Spleen (tissue), 13 donors: ENCODE measurements at places on chromosomes 13 and 19. TPM values are rescaled to one million over a fixed set of nuclear protein-coding genes. Genes with fewer than 3 reads are reported as not detected.

Gene WIZ
- total RNA-seq, result 25.1 TPM

Gene ERICH4
- not detected for total RNA-seq

Gene PBX4
- total RNA-seq, result 12.5 TPM

Gene ATP12A
- not detected for total RNA-seq

Gene VAV1
- total RNA-seq, result 88.6 TPM

Gene ZNF235
- 11.6 TPM for total RNA-seq

Gene SIGLEC5
- 12.9 TPM for total RNA-seq

Gene HCST
- total RNA-seq, result 65.5 TPM

Gene CCDC194
- total RNA-seq, result 1.6 TPM

Gene HSD11B1L
- total RNA-seq, result 3.1 TPM

Gene KLK10
- not detected for total RNA-seq

- DNase-seq, result no peak
These were observed 169.1 kb downstream of the KCTD12 start for GRCh38 chr13:76717092-76717491.

GRCh38 chr13:108813587-108814170 lies 184.3 kb downstream of the MYO16 start:
- DNase-seq, result no peak

- DNase-seq, result no peak
These were observed 2.1 kb upstream of the EFNB2 start for GRCh38 chr13:106537521-106537920.

GRCh38 chr13:43356567-43356966 lies 333.2 kb downstream of the DNAJC15 start:
- no peak for DNase-seq

GRCh38 chr19:6020972-6021805 lies 43.2 kb upstream of the RANBP3 start:
- DNase-seq, result peak; percentile 25

GRCh38 chr19:57280962-57281400 lies 696 bp downstream of the ZNF460 start:
- no peak for DNase-seq

DNA sequence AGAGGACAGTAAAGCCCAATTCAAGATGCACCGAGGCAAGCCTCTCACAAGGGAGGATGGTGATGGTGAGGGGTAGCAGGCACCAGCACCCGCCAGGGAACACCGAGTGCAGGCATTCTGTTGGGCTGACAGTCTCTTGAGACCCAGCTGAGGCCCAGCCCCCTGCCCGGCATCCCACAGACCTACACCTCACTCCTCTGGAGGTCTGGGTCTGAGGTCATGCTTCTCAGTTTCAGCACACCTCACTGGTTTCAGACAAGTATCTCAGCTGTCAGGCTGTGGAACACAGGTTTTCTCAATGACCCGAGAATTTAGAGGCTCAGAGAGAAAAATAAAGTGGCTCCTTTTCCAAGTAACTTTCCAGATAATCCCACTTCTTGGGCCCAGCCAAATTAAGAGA lies 27.7 kb upstream of the EPHX3 start:
- DNase-seq, result no peak

- DNase-seq, result peak; percentile 76
These were observed 8.5 kb downstream of the CDX2 start for GRCh38 chr13:27960362-27961226.

DNA sequence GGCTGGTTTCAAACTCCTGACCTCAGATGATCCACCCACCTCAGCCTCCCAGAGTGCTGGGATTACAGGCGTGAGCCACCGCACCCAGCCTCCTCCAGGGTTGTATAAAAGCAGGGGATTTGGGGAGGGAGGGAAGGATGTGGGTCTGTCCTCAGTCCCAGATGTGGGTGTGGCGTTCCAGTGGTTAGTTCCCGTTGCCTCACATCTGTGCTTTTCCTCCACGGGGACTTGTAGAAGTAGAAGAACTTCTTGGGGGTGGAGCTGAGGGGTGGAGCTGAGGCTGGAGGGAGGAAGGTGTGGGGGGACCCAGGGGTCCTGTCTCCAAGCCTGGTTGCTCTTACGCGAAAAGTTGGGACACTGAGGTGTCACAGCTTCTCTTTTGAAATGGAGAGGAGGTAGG lies 514 bp upstream of the MCEMP1 start:
- DNase-seq, result peak; percentile 70

DNA sequence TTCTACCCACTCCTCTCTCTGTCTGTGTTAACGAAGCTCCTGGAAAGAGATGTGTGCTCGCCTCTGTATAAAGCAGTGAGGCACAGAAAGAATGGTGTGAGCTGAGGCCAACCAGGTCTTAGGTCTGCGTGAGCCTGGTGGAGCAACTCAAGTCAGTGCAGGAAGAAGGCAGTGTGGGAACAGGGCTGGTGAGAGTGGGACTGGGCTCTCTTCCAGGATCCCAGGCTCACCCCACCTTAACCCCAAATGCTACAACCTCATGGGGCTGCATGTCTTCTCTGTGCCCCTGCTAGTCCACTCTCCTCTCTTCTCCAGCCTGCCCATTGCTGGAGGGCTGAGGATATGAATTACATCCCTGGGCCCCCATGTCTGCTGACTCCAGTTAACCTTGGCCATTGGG lies 127.4 kb downstream of the DCT start:
- no peak for DNase-seq

- no peak for DNase-seq
These were observed 32.6 kb downstream of the CELF5 start for GRCh38 chr19:3257071-3257470.

GRCh38 chr19:31439270-31439573 lies 90.0 kb upstream of the TSHZ3 start:
- no peak for DNase-seq

GRCh38 chr19:45442408-45442777 lies 18.7 kb upstream of the ERCC1 start:
- DNase-seq, result no peak

GRCh38 chr19:41617941-41618730 lies 8.7 kb downstream of the CEACAM4 start:
- DNase-seq, result no peak

- DNase-seq, result no peak
These were observed 112.8 kb downstream of the DLEU7 start for GRCh38 chr13:50730496-50731351.

DNA sequence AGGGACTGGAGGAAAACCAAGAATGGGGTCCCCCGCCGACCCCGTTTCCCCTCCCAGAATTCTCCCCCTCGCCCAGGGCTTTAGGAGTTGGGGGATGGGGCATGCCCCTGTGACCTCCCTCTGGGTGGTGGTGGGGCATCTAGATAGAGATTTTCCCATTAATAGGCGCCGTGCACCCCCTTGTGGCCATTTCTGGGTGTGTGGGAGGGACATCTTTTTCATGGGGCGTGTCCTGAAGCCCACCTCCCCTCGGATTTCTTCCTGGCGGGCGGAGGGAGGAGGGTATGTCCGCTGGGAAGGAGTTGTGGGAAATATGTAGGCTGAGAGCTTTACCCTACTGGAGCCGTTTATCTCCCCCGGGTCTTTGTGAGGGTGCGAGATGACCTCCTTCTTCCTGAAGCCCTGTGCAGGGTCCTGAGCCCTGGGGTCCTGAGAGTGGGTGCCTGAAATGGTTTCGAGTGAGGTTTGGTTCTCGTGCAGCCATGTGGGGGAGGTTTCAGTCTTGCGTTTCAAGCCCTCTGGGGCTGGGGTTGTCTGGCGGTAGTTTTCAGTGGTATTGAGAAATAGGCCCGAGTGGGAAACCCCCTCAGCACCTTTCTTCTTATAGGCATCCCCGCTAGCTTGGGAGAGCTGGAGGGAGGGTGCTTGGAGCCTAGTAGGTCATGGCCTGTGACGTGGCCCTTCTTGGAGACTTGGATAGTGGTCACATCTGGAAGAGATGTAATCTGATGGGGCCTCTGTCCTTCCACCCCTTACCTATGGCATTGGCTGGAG lies 1.0 kb downstream of the PRMT1 start:
- DNase-seq, result peak; percentile 91

DNA sequence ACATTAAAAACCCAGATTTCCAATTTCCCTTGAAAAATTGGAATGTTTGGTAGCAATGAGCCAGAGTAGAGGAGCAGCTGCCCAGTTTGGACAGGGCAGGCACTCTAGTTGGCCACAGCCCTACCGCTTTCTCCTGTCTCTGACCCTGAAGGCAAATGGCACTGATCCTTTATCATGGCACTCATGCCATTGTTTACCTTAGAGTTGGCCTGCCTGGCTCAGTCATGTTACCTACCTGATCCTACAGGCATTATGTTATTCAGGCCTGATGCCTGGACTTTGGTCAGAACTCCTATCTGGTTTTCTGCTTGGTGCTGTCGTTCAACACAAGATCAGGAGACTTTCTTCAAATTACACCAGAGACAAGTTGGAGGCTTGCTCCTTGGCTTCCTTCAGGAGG lies 24.9 kb upstream of the TDRD3 start:
- DNase-seq, result no peak

- DNase-seq, result no peak
These were observed 9.4 kb upstream of the PAN3 start for GRCh38 chr13:28128926-28129325.

- peak; percentile 86 for DNase-seq
These were observed 795 bp downstream of the JOSD2 start for GRCh38 chr19:50510121-50510670.

DNA sequence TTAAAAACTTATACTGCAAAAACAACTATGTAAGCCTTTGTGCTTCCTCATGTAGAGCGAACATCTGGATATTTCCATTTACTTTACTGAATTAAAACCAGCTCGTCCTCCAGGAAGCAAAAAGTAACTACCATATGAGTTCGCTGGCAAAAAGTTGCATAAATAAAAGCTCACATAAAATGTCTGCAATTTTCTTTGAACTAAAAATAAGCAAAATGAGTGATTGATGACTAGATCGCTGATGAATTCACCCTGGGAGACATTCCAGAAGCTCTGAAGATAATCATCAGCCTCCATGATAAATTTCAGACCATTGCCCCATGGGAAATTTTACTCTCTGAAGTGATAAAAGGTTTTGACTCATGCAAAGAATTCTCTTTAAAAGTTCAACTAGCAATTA lies 67.3 kb upstream of the SACS start:
- DNase-seq, result no peak

GRCh38 chr13:24202215-24202614 lies 41.7 kb downstream of the SPATA13 start:
- DNase-seq, result no peak

- DNase-seq, result no peak
These were observed 1.3 kb downstream of the LAMP1 start for GRCh38 chr13:113298043-113298945.

DNA sequence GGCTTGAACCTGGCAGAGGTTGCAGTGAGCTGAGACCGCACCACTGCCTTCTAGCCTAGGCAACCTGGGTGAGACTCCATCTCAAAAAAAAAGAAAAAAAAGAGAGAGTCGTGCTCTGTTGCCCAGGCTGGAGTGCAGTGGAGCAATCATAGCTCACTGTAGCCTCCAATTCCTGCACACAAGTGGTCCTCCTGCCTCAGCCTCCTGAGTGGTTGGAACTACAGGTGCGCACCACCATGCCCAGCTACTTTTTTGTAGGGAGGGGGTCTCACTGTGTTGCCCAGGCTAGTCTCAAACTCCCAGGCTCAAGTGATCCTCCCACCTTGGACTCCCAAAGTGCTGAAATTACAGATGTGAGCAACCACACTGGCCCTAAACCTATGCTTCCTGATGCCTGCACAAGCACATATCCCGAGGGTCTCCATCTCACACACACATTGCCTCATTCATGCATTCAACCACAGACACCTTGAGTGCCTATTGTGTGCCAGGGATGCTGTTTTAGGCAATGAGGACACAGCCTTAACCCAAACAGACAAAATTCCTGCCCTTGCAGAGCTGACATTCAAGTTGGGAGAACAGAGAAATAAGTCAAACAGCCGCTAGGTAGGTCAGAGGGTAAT lies 2.2 kb downstream of the ANGPTL6 start:
- peak; percentile 39 for DNase-seq

DNA sequence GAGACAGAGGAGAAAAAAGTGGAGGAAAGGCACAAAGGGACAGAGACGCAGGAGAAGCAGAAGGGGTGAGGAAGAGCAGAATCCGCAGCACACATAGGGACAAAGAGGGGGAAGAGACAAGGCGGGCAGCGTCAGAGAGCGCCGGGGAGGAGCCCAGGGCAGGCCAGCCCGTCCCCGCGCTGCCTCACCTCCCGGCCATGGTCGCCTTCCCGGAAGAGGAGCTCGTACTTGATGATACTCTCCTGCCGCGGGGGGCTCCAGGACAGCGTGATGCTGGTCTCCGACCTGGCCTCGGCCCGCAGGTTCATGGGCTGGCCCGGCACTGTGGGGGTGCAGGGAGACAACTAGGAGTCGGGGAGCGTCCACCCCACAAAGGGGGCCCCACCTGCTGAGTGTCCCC lies 100.6 kb downstream of the PTPRS start:
- DNase-seq, result no peak

DNA sequence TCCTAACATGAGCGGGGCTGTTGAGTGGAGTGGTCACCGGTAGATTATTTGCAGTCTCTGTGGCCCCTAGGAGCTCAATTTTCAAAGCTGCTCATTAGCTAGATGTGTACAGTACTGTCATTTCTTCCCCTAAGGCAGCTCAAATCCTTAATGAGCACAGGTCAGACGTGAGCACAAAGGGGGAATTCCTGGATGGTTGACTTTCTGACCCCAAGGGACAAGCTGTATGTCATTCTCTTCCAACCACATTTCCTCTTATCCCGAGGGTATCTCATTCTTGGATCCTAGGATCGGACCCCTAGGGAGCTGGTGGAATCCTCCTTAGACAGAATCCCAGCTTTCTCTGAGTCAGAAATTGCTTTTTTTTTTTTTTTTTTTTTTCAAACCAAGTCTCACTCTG lies 5.7 kb upstream of the OR7G3 start:
- no peak for DNase-seq

GRCh38 chr13:45280751-45281634 lies 60.0 kb downstream of the TPT1 start:
- no peak for DNase-seq

- no peak for DNase-seq
These were observed 92.6 kb upstream of the TMTC4 start for GRCh38 chr13:100767192-100767591.

GRCh38 chr13:75264611-75265010 lies 217.4 kb downstream of the TBC1D4 start:
- no peak for DNase-seq
